HT1080 (cell line): ENCODE measurements at places on chromosomes 2 and 18.

DNA sequence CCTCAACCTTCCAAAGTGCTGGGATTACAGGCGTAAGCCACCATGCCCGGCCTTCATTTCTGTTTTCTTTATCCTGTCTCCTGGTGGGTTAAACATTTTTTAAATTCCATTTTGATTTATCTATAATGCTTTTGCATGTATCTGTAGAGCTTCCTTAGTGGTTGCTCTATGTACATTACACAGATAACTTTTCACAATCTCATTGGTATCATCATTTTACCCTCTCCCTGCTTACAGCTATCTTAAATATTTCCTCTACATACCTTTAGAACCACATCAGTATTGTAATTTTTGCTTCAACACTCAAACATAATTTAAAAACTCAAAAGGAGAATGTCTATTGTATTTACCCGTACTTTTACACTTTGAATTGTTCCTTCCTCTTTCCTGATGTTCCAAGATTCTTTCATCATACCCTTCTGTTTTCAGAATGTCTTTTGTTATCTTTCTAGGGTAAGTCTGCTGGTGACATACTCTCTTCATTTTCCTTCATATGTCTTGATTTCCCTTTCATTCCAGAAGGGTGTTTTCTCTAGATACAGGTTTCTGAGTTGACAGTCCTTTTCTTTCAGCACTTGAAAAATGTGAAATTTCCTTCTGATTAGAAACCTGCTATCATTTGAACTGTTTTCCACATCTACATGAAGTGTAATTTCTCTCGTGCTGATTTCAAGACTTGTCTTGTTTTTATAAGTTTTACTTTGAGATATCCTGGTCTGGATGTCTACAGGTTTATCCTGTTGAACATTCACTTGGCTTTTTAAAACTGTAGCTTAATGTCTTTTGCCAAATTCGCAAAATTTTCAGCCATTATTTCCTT lies 21.9 kb downstream of the PPP3R1 start:
- no peak for DNase-seq

DNA sequence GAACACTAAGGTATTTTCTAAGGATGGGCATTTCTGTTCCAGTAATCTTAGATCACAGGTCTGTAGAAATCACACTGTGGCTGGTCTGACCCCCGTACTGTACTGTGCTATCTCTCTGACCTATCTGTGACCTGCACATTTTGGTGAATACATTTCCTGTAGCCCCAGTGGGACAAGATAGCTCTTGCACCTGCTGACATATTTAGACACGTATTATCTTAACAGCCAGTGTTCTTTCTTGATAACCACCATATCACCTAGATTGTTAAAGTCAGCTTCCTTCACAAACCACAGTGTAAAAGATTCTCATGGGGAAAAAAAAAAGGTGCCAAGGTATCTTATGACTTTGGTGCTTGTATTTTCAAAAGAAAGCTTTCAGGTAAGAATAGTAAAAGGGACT lies 39.8 kb upstream of the TMEM247 start:
- no peak for DNase-seq

- no peak for DNase-seq
Measured at GRCh38 chr2:126860385-126860784, 38.3 kb upstream of the TEX51 start.

- no peak for DNase-seq
Measured at GRCh38 chr2:207225773-207226172, 60.0 kb upstream of the KLF7 start.

- DNase-seq, result no peak
Measured at GRCh38 chr2:40433736-40434135, 18.2 kb downstream of the SLC8A1 start.

- no peak for DNase-seq
Measured at GRCh38 chr2:173028671-173029070, 47.0 kb upstream of the MAP3K20 start.

- no peak for DNase-seq
Measured at GRCh38 chr2:147572622-147573021, 272.2 kb upstream of the ACVR2A start.

- no peak for DNase-seq
Measured at GRCh38 chr2:108605947-108606346, 71.7 kb downstream of the LIMS1 start.

DNA sequence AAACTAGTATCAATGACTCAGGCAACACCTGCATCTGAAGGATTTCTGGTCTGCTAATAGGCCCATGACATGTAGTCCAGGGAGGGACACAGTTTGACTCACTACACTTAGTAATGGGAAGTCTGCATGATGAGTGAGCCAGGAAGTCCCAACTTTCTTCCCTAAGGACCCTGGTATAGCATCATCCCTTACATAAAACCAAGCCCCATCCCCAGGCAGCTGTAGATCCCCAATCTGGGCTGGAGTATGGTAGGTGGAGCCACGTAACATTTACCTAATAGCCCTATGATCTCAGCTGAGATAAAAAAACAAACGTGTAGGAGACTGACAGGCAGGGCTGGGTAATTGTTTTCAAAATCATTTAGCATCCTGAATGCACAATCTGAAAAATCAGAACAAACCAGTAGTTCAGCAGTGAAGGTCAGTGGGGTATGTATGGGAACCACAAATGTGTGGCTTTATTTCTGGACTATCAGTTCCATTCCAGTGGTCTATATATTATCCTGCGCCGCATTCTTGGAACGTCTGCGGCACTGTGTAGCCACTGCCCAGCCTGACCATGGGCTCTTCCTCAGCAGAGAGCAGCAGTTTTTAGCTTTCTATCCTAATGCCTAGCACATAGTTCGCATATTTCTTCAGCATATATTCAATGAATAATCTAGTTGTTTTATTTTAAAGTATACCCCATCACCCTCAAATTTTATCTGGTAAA lies 33.5 kb downstream of the EPB41L3 start:
- DNase-seq, result peak; percentile 85

GRCh38 chr18:6279308-6279707 lies 135.4 kb downstream of the L3MBTL4 start:
- no peak for DNase-seq

- no peak for DNase-seq
Measured at GRCh38 chr2:109446278-109447131, 167.3 kb downstream of the SEPTIN10 start.

DNA sequence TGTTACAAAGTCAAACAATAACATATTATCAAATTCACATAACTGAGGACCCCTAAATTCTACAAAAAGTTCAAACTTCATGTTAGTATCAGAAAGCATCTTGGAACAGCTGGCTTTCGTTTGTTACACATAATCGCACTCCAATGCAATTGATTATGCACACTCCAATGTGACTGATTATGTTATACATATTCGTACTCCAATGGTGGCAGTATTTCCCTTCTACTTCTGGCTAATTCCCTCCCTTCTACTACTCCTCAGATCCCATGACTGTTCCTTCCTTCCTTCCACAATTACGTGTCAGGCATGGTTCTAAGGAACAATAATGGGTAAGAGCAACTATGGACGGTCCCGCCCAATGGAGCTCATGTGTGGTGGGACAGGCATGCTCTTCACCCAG lies 137.1 kb upstream of the CCDC150 start:
- DNase-seq, result peak; percentile 11

GRCh38 chr2:170571612-170572011 lies 143.5 kb upstream of the SP5 start:
- no peak for DNase-seq

DNA sequence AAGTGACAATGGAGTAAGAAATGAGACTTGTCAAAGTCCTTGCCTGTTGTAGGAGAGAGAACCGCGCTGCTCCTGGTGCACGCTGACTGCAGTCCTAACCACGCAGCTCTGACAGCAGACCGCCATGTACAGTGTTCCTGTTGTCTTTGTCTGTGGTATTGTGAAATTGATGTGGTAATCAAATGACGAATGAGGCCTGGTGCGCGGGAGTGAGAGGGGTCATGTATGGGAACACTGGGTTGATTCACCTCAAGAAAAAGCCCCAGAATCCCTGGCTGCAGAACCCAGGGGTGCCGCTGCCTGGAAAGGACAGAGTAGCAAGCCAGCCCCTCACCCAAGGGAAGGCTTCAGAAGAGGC lies 64.0 kb downstream of the INPP4A start:
- no peak for DNase-seq

- no peak for DNase-seq
Measured at GRCh38 chr2:220451438-220451837, 824.0 kb downstream of the SLC4A3 start.

- DNase-seq, result no peak
Measured at GRCh38 chr2:167345559-167345958, 457.3 kb downstream of the XIRP2 start.

GRCh38 chr18:68418226-68418868 lies 296.6 kb downstream of the TMX3 start:
- DNase-seq, result no peak

DNA sequence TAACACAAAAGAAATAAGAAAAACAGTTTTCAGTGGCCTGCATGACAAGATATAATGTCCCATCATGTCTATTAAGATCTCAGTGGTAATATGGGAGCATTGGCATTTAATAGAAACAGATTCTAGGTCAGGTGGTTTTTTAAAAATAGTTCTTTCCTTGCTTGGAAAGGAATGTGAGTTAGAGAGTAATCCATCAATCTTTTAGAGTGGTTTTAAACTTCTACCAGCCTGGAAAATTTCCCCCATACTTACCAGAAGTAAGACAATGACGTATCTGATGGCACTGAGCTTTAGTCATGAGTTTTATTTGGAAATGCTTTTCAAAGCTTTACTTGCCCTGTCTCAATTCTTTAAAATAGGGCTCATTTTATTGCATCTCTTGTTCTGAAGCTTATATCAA lies 441.7 kb upstream of the SMIM21 start:
- DNase-seq, result no peak

GRCh38 chr2:152682663-152683062 lies 34.6 kb downstream of the PRPF40A start:
- DNase-seq, result no peak

GRCh38 chr2:169391236-169391635 lies 28.9 kb upstream of the LRP2 start:
- DNase-seq, result no peak

- DNase-seq, result no peak
Measured at GRCh38 chr18:79227621-79228020, 158.4 kb downstream of the ATP9B start.

DNA sequence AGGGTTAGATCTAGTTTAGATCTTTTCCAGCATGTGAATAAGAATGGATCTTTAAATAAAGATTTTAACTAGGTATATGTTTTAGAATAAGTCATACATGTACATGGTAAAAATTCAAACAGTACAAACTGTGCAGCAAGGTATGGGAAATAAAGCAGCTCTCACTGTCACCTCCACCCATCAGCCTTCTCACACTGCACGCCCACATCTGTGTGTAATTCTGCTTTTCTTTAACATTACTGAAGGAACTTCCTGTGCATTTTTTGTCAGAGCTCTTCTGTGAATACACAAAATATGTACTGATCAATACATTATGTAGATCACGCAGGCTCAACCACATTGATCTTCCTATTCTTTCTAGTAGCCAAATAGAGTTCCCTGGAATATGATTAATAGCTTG lies 3.4 kb downstream of the CASP8 start:
- DNase-seq, result no peak

- DNase-seq, result no peak
Measured at GRCh38 chr2:22221006-22221405, 1097.2 kb downstream of the TDRD15 start.

DNA sequence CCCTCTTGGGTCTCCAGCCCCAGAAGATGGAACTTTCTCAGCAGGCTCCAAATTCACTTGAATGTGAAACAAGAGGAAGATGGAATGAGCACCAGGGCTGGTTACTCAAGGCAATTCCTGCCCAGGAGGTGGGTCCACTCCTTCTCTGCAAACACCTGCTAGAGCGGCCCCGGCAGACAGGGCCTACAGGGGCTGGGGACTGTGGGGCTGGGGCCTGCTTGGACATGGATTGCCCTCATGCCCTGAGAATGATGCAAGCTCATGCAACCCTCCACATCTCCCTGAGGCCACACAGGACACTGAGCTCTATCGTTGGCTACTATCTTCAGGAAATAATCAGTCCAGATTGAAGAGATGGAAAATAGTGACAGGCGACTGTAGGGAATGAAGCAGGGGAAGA lies 39.1 kb downstream of the TFCP2L1 start:
- DNase-seq, result no peak

DNA sequence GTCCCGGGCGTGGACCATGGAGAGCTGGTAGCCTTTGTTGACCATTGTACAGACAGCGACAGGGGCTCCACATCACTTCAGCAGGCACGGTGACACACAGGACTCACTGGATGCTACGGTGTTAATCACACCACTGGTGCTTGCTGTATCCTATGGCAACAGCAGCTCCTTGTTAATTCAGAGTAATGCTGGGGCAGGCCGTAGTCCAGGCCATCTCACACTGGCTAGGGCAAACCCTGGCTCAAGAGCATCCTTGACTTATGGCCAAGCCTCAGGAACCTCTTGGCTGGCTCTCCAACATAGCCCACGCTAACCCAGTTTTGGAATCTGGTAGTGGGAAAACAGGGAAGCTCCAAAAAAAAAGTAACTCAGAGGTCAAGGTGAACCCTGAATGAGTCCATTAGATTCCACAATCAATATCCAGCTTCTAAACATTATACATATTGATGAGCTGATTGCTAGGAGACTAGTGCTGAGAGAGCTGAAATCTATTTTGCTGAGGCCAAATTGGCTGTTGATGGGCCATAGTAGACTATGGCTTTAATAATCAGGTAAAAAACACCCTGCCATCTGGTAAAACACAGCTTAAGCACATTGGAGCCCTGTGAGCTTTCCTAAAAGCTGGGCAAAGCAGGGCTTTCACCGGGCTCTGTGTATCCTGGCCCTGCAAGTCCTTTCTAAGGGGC lies 253.6 kb downstream of the PRKCE start:
- DNase-seq, result no peak

DNA sequence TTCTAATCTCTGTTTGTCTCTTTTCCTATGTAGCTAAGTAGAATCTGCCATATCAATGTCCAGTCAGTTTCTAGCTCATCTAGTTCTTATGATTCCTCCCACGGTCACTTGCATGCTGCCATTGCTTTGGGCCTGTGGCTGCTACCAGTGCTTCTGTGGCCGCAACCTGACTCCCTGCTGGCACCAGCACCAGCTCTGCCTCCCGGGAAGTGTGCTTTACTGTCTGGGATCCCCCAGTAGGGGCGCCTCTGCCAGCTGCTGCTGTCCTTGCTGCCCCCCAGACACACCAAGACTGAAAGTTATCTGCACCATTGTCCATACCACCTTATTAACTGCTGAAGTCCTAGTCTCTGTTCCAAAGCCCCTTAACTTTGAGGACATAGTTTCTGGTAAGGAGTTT lies 56.3 kb downstream of the RAPGEF4 start:
- DNase-seq, result no peak

DNA sequence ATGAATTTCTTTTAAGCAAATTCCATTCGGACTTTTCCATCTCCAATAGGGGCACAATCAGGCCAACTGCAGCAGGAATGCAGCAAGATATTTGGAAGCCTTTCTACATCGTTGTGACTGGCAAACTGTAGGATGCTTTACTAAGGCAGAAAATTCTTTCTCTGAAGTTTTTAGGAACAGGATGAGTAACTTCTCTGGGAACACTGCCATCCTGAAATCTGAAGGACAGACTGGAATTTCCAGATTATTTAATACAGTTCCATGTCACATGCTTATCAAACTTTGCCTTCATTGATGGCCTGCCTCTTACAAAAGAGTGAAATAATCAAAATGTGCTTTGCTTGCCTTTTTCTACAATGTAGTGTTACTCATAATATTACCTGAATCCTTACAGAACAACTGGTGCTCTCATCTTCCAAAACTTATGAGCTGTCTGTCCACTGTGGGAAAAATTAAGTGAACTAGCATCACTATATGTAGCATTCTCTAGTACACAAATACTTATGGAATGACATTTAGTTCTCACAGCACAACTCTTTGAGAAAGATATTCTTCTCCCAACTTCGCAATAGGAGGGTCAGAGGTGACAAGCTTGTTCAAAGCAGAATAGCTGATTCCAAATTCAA lies 32.0 kb upstream of the MAP2 start:
- peak; percentile 25 for DNase-seq

GRCh38 chr2:150538651-150539201 lies 51.3 kb upstream of the RND3 start:
- no peak for DNase-seq
